ENCODE measurements at places on chromosomes 7 and 10. TPM values are rescaled to one million over a fixed set of nuclear protein-coding genes. Genes with fewer than 3 reads are reported as not detected.

Gene LIPM
- not detected for total RNA-seq

Gene CALML5
- total RNA-seq: not detected

Gene GNAT3
- total RNA-seq: not detected

Gene RASA4B
- total RNA-seq: 0.85 TPM

Gene TMEM72
- not detected for total RNA-seq

Gene POLR3A
- total RNA-seq: 16.3 TPM

Gene OR9A2
- not detected for total RNA-seq

Gene LEP
- not detected for total RNA-seq

Gene TEX36
- not detected for total RNA-seq

Gene SEMA3C
- total RNA-seq: 349 TPM

Gene UBN2
- 13.4 TPM for total RNA-seq

Gene WEE2
- total RNA-seq: not detected

Gene SEMA3D
- 0.20 TPM for total RNA-seq

Gene TASOR2
- total RNA-seq: 68.4 TPM

Gene SKIDA1
- 2.1 TPM for total RNA-seq

Gene FAM241B
- total RNA-seq: 2.3 TPM

Gene RNF133
- total RNA-seq: not detected

Gene EXOSC1
- 26.5 TPM for total RNA-seq

Gene HEPACAM2
- total RNA-seq: 0.10 TPM

Gene POMZP3
- total RNA-seq: 0.85 TPM

Gene ARMC3
- total RNA-seq: 1.1 TPM

Gene CDHR3
- 2.0 TPM for total RNA-seq

Gene C10orf71
- total RNA-seq: not detected

Gene NPY
- not detected for total RNA-seq

Gene C10orf67
- 0.35 TPM for total RNA-seq

Gene AKR1C3
- total RNA-seq: 71.9 TPM

Gene UBE2H
- total RNA-seq: 201 TPM

Gene TMEM139
- 70.5 TPM for total RNA-seq

Gene TMEM225B
- total RNA-seq: 0.55 TPM

Gene AGR3
- not detected for total RNA-seq

Gene ZNF479
- total RNA-seq: not detected

Gene AKR1C8
- total RNA-seq: 0.05 TPM

Gene LRIT1
- total RNA-seq: not detected

Gene CLDN4
- 689 TPM for total RNA-seq

Gene SLC16A9
- 1.1 TPM for total RNA-seq

Gene ANKRD61
- not detected for total RNA-seq

Gene SPDYE6
- not detected for total RNA-seq

Gene PRRT4
- not detected for total RNA-seq

Gene SPDYE5
- 0.35 TPM for total RNA-seq

Gene CRPPA
- 4.5 TPM for total RNA-seq

Gene GHRHR
- total RNA-seq: not detected

Gene BAZ1B
- 66.4 TPM for total RNA-seq

Gene PTF1A
- not detected for total RNA-seq

Gene COL26A1
- total RNA-seq: not detected

Gene GIMAP4
- total RNA-seq: not detected

Gene CUX1
- 139 TPM for total RNA-seq

Gene CHN2
- 3.5 TPM for total RNA-seq

Gene ZCCHC24
- total RNA-seq: 0.87 TPM

Gene VPS26A
- 79.3 TPM for total RNA-seq

Gene NPTX2
- not detected for total RNA-seq

Gene FEZF1
- total RNA-seq: not detected

Gene RELN
- 4.8 TPM for total RNA-seq

Gene PODXL
- total RNA-seq: 0.65 TPM

Gene ERVW-1
- total RNA-seq: not detected

All from renal cortical epithelial cell (primary cell).